Activated naive CD4-positive, alpha-beta T cell (primary cell): ENCODE measurements at places on chromosomes 2 and 18.

GRCh38 chr2:45130736-45131135 is 121.5 kb upstream of the SIX2 start:
- DNase-seq, result no peak

GRCh38 chr2:124988794-124989193 is 963.7 kb downstream of the CNTNAP5 start:
- no peak for DNase-seq

DNA sequence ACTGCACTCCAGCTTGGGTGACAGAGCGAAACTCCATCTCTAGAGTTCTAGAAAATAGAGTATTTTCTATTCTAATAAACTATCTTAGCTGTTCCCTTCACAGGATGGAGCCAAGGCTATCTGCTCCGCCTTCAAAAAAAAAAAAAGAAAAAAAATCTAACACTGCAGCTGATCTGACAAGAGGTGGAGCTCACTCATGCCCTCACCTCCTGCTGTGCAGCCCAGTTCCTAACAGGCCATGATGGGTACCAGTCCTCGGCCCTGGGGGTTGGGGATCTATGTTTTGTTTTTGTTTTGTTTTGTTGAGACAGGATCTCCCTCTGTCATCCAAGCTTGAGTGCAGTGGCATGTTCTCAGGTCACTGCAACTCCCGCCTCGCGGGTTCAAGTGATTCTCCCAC is 3.0 kb downstream of the WDSUB1 start:
- DNase-seq, result no peak

- DNase-seq, result no peak
Measured at GRCh38 chr2:88190808-88191721, 20.9 kb downstream of the THNSL2 start.

GRCh38 chr2:182621810-182622209 is 94.2 kb upstream of the DNAJC10 start:
- no peak for DNase-seq

GRCh38 chr2:112047537-112048235 is 7.4 kb upstream of the TMEM87B start:
- no peak for DNase-seq

GRCh38 chr2:67724261-67724660 is 327.1 kb downstream of the ETAA1 start:
- DNase-seq, result no peak

DNA sequence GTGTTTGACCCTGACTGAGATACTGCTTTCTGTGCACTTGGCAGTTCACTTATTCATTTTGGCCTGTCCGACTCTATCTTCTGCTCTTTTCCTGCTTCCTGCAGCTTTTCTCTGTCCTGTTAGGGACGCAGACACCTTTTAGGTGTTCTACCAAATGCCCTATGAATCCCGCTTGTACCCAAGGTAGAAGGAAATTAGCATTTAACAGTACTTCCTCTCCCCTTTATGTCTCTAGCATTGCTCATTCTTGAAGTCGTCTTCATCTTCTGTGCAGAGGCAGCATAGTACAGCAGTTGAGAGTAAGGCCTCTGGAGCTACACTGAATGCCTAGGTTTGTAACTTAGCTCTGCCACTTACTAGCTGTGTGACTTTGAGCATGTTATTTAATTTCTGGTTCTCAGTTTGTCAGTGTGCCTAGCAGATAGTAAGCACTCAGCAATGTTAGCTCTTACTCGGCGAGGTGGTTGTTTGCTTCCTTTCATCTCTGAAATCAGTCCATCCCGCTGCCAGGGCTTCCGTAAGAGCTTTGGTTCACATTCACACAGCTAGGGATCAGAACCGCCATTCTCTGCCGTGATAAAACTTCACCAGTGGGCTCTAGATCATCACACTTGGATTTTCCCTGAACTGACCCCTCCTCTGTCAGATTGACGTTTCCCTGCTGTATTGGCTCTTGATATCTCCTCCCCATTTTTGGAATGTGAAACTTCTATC is 1.4 kb downstream of the CCT7 start:
- DNase-seq, result no peak

- DNase-seq, result no peak
Measured at GRCh38 chr2:118806797-118807667, 40.4 kb downstream of the EN1 start.

DNA sequence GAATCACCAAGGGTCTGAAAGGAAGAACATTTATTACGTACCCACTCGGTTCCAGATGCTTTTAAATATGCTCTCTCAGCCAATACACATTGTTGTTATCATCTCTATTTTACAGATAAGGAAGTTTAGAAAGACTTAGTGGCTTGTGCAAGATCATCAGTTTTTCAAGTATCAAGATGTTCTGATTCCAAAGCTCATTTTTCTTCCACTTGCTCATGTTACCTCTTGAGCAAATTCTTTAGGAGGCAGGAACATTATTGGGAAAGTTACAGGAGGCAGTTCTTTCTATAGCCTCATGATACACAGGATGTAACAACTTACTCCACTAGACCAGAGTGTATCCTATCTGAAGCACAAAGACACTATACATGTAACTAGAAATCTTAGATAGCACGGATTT is 65.0 kb upstream of the MMADHC start:
- DNase-seq, result no peak

DNA sequence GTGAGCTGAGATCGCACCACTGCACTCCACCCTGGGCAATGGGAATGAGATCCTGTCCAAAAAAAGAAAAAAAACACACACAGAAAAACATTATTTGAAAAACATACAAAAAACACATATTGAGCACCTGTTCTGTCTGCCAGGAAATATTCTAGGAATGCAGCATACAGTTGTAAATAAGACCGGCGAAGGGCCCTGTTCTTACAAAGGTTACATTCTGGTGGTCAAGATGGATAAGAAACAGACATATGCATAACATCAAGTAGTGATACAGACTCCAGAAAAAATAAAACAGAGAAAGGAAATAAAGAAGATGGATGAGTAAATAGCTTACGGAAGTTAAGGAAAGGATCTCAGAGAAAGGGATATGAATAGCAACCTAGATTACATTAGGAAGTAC is 159.8 kb downstream of the GALNT3 start:
- DNase-seq, result no peak

DNA sequence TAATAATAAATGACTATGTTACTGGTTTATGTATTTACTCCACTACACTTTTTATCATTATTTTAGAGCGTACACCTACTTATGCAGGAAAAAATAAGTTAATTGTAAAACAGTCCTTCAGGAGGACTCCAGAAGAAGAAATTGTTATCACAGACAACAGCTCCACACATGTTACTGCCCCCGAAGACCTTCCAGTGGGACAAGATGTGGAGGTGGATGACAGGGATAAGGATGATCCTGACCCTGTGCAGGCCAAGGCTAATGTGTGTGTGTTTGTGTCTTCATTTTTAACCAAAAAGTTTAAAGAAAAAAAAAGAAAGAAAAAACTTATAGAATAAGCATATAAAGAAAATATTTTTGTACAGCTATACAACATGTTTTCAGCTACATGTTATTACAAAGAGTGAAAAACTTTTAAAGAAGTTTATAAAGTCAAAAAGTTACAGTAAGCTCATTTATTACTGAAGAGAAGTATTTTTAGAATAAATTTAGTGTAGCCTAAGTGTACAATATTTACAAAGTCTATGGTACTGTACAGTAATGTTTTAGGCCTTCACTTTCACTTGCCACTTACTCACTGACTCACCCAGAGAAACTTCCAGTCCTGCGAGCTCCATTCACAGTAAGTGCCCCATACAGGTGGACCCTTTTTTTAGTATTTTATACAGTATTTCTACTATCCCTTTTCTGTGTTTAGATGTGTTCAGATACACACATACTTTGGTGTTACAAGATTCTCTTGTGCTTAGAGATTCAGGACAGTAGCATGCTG is 7.5 kb downstream of the TGFBRAP1 start:
- no peak for DNase-seq

- DNase-seq, result no peak
Measured at GRCh38 chr2:130302164-130302886, 40.4 kb upstream of the IMP4 start.

DNA sequence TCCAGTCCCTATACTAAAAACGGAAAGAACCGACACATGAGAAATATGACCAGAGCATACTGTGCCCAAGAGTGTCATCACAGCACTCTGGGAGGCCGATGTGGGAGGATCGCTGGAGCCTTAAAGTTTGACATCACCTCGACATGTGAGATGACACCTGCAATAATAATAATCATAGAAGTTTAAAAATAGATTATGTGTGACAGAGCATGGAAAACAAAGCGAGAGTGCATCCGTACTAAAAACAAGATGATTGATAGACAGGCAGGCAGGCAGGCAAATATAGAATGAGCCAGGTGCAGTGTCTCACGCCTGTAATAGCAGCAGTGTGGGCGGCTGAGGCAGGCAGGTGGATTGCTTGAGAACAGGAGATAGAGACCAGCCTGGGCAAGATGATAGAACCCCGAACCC is 114.8 kb upstream of the ANKRD30BL start:
- no peak for DNase-seq

- no peak for DNase-seq
Measured at GRCh38 chr18:66630831-66631230, 26.9 kb upstream of the CDH19 start.

GRCh38 chr2:10785260-10785659 is 27.3 kb downstream of the PDIA6 start:
- DNase-seq, result no peak

DNA sequence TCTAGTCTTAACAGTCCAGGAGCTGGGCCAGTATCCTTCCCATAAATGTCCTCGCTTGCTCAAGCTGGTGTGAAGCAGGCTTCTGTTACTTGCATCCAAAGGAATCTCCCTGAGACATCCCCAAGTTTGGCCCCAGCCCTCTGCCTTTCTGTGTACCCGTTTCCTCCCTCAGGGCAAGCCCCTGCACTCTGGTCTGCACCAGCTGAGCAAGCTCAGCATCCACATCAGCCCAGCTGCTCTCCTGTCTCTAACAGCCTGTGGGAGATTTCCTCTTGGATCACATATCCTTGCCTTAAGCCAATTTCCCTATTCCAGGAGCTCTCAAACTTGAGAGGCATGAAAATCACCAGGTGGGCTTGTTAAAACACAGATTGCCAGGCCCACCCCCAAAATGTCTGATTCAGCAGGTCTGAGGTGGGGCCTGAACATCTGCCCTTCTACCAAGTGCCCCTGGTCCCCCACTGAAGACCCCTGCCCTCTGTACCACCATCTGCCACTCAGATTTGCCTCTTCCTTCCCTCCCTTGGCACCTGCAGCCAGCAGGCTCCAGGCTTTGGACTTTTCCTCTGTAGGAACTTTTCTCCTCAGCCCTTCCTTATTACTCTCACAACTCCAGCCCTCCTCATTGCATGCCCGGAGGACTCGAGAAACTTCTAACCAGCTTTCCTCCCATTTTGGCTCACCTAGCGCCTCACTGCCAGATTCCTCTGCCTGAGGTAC is 32.1 kb downstream of the REEP1 start:
- DNase-seq, result no peak

DNA sequence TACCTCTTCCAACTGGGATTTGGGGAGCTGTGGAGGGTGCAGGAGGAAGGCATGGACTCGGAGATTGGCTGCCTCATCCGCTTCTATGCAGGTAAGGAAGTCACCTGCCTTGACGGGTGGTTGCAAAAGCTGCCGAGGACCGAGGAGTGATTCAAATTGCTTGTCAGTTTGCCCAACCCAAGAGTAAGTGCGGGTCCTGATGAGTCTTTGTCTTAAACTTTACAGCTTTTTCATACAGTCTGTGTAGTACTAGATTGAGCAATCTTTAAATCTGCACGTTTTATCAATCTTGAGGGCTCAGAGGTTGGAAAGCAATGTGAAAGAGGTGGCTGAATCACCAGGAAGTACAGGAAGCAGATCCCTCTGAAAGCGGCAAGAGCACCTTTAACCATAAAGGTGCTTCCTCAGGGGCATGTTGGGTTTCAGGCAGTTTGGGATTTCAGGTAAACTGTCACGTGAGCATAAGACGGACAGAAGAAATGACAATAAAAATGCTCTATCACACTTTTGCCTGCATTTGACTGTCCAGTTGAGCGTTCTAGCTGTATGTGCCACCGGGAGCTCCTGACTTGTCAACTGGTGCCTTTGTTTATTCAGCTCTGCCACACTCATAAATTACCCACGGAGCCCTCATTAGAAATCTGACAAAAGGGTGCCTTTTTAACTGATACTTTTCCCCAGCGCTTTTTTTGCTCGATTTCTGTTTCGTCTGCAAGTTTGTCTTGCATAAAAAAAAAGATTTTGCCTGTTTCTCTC is 2.0 kb downstream of the PHLPP1 start:
- DNase-seq, result peak; percentile 23

GRCh38 chr18:67117804-67118203 is 398.7 kb downstream of the DSEL start:
- no peak for DNase-seq

DNA sequence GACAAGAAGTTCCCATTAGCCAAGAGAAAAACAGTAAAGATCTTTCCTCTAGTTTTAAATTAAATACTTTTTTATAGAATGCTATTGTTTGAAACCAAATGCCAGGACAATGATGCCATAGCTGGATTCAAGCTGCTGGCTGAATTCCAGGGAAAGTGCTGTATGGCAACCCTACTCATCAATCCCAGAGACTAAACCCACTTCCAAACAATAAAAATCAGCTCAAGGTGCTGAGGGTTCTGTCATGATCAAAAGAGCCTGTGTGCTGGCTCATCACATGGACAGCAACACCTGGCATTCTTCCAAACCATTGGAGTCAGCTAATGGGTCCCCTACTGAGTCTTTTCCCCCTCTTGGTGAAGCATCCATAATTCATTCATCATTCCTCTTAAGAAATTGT is 53.7 kb upstream of the PARD3B start:
- no peak for DNase-seq

GRCh38 chr18:7272311-7273049 is 41.6 kb downstream of the LRRC30 start:
- no peak for DNase-seq

- no peak for DNase-seq
Measured at GRCh38 chr2:68471385-68471784, 4.0 kb downstream of the APLF start.

- DNase-seq, result no peak
Measured at GRCh38 chr2:158695305-158695704, 99.8 kb upstream of the DAPL1 start.

DNA sequence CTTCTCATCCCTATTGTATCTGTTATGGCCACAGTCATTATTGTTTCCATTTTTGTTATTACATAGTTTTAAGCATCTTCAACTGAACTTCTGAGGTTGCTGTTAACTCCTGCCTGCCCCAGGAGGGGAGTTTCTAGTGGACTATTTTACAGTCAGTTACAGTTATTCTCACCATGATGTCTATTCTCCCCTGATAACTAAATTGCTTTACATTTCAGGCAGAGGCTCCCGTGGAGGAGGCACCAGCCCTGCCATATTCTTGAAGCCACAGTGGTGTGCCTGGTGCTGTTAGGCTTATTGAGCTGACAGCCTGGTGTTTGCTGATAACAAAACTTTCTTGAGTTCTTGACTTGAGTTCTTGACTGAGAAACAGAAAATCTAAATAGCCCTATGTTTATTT is 256.4 kb downstream of the TFCP2L1 start:
- no peak for DNase-seq
